ENCODE measurements at places on chromosomes 1 and 21.

- DNase-seq: no peak
These were observed 82.3 kb downstream of the GPR89B start for GRCh38 chr1:148010527-148010926.

- DNase-seq: no peak
These were observed 738 bp upstream of the KCNA2 start for GRCh38 chr1:110606657-110607535.

DNA sequence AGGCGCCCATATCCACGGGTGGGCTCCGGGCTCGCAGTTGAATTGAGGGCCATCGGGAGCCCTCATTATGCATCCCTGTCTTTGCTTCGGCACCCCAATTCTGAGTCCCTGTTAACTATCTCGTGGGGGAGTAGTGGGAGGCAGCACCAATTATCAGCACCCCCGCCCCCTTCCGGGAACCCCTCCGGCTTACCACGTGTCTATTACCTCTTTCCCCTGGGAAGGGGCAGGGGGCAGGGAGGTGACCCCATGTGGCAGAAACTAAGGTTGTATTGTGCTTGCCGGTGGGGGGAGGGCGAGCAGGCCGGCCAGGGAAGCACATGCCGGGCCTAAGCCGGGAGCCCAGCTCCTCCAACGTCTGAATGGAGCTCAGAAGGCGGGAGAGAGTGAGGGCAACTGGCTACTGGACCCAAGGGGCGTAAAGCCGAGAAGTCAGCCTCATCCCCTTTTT, 1.0 kb downstream of the LIN28A start:
- DNase-seq: no peak

GRCh38 chr1:1671365-1672119, 12.7 kb upstream of the CDK11B start:
- no peak for DNase-seq

DNA sequence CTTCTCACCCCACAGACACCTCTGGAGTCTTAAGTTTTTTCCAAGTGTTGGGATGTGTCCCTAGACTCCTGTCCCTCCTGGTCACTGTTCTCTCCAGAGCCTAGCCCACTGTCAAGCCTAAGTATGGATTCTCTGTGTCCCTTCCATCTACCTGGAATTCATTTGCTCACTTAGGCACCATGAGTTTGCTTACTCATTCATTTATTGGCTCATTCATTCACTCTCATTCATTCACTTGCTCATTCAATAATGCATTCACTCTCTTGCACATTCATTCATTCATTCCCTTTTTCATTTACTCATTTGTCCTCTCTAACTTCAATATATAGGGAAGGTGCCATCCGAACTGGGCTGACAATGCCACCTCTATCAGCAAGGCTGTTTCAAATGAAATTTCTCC, 1.6 kb downstream of the S100A16 start:
- DNase-seq: no peak

GRCh38 chr1:152096931-152097330, 8.1 kb upstream of the TCHHL1 start:
- DNase-seq: no peak

- no peak for DNase-seq
These were observed 43.2 kb upstream of the FMO2 start for GRCh38 chr1:171141688-171142415.

- DNase-seq: no peak
These were observed 63.6 kb downstream of the GADD45A start for GRCh38 chr1:67748630-67749029.

DNA sequence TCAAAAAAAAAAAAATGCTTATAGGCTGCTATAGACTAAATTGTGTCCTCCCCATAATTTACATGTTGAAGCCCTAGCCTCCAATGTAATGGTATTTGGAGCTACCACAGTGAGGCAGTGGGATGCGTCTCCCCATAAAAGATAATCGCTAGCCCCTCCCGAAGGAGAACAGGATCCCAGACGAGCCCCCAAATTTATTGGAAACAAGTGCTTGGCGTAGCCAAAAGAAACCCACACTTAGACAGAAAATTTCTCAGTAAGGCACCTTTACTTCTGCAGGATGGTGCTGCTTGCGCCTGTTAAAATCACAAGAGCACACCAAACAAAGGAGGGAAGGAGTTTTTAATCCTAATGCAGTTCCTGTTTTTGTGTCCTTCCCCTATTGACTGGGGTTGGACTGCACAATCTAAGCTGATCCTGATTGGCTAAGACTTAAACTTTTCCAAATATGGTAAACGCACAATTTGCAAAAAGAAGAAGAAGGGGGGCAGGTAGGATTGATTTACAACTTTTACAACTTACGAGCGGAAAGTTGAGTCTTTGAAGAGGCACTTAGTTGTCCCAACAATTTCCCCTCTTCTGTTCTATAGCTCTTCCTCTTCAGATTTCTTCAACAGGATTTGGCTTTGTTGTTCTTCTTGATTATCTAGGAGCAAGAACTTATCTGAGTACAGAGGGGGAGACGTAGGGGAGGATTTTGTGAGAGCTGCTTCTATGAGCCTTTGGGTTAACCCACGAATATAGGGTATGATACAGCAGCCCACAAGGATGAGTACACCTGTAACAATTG, 3.0 kb upstream of the IPP start:
- DNase-seq: no peak

GRCh38 chr21:29674343-29674742, 265.5 kb downstream of the GRIK1 start:
- no peak for DNase-seq

DNA sequence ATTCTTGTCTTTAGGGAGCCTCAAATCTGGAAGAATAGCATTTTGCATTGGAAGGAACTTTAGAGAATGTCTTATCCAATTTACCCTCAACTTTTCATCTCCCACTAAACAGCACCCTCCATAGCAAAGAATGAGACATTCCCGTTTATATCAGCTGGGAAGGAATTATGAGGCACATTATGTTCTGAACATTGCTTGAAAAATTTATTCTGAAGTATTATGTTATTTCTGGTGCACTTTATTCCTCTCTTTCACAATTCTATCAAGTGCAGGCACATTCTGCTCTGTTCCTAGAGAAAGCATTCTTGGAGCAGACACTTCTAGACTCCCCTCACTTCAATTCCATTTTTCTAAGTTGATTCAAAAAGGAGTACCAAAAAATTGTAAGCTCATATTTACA, 147.9 kb downstream of the EDEM3 start:
- DNase-seq: no peak

DNA sequence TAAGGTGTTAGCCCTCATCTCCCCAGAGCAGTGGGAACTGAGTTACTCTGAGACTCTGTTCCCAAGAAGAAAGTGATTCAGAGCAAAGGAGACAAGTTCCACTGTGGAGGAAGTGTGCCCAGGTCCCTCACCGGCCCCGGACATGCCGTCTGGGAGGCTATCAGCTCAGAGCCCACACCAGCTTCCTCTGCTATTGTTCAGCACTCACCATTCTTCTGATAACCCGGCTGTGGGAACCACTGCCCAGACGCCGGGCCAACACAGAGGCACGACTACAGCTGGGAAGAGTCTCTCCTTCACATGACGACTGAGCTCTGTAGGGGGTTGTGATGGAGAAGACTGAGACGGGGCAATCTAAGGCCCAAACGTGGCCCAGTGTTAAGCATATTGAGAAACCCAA, 34.2 kb upstream of the GJA5 start:
- DNase-seq: no peak

DNA sequence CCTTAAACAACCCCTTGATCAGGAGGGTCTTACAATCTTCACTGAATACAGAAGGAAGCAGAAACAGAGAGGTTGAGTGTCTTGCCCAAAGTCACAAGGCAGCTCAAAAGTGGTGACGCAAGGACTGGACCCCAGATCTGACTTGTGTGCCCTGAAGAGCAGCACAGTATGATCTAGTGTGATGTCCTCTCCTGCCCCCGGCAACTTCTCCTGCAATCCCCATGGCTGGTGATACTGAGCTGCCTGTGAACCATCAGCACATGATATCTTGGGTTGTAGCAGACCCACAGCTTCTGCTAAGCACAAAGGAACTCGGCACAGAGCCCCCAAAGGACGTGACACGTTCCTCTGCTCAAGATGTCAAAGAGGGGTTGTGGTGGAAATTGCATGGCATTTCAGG, 51.2 kb upstream of the EDN2 start:
- no peak for DNase-seq

DNA sequence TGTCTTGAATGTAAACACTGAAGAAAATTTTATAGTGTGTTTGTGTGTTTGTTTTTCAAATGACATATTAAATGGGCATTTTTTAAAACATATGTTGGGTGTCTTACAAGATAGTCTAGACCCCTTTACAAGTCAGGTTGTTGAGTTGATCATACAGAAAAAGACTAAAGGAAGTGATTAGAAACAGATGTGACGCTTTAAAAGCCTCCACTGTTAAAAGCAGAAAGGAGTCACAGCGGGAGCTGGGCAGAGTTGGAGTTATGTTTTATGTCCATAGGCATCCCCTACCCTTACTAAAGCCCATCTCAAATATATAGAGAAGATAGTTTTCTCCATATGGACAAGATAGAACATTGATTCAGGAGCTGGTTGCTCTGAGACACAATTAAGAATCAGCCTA, 393.9 kb downstream of the PLPP3 start:
- DNase-seq: no peak

GRCh38 chr1:153928791-153929341, 6.1 kb upstream of the GATAD2B start:
- DNase-seq: no peak

DNA sequence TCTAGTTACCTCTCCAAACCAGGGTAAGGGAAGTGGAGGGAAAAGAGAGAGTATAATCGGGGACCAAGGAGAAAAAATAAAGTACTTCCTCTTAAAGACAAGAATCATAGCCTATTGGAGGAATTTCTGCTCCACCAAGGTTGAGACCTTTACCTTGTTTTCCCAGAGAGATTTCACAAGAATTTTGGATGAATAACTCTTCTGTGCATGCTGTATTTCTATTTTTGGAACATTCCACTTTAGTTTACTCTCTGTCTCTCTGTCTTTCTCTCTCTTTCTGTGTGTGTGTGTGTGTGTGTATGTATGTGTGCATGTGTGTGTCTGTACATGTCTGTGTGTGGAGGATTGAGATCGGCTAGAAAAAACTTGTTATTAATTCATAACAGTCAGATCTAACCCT, 318.4 kb upstream of the RGS18 start:
- DNase-seq: no peak

GRCh38 chr1:112759228-112759627, 44.1 kb upstream of the PPM1J start:
- DNase-seq: no peak

DNA sequence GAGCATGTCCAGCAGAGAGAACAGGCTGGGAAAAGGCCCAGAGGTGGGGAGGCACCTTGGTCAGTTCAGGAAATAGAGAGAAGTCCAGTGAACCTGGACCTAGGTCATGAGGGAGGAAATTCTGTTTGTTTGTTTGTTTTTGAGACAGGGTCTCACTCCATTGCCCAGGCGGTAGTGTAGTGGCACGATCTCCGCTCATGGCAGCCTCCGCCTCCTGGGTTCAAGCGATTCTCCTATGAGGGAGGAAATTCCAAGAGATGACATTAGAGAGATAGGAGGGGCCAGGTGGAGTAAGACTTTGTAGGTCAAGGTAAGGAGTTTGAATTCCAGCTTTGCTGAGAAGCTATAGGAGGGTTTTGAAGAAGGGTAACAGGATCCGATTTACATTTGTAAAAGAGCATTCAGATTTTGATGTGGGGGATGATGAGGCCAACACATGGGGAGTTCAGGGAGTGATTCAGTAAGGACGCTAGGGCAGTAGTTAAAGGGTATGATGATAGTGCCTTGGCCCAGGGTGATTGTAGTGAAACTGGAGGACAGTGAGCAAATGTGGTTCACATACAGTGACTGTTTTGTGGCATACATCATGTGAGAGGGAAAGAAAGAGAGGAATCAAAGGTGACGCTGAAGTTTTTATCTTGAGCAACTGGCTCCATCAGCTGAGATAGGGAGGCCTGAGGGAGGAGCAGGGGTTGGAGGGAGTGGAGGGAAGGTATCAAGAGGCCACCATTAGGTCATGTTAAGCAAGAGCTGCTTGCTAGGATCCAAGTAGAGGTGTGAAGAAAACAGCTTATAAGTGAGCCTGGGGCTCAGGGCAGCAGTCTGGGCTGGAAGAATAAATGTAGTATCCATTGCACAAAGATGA, 8.3 kb upstream of the TRABD2B start:
- DNase-seq: no peak

- DNase-seq: no peak
These were observed 25.1 kb downstream of the CDCP2 start for GRCh38 chr1:54127594-54128300.

- DNase-seq: no peak
These were observed 73.8 kb upstream of the PPP2R5A start for GRCh38 chr1:212211371-212211770.

- no peak for DNase-seq
These were observed 603.5 kb upstream of the ADAMTS5 start for GRCh38 chr21:27570306-27570868.

Data from stimulated activated CD8-positive, alpha-beta memory T cell treated with anti-CD3 and anti-CD28 coated beads, Interleukin-7, amount 100 ng/mL, for 4 hours (primary cell).